KG1 (cell line): ENCODE measurements at places on chromosomes 1 and 21.

DNA sequence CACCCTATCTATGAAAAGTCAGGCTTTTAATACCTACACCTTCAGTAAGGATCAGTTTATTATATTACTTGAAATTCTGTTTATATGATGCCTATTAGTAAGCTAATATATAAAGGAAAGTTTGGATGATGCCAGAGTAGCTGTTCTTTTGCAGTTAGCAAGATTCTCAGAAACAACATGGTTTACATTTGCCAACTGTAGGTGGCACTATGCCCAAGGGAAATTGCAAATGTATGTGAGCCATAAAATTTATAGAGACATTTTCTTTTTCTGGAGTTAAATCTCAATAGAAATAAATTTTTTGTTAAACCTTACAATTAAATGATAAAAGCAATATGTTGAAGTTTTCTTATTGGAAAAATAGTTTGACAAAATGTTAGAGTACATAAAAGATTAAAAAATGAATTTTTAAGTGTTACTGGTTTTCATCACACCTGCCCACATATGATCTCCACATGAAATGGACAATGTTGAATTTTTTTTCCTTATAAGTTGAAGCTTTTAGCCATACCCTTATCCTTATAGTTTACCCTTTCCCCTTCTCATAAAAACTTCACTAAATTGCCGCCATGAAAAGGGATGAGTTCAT is 32.1 kb upstream of the EPHX4 start:
- peak; percentile 38 for DNase-seq

DNA sequence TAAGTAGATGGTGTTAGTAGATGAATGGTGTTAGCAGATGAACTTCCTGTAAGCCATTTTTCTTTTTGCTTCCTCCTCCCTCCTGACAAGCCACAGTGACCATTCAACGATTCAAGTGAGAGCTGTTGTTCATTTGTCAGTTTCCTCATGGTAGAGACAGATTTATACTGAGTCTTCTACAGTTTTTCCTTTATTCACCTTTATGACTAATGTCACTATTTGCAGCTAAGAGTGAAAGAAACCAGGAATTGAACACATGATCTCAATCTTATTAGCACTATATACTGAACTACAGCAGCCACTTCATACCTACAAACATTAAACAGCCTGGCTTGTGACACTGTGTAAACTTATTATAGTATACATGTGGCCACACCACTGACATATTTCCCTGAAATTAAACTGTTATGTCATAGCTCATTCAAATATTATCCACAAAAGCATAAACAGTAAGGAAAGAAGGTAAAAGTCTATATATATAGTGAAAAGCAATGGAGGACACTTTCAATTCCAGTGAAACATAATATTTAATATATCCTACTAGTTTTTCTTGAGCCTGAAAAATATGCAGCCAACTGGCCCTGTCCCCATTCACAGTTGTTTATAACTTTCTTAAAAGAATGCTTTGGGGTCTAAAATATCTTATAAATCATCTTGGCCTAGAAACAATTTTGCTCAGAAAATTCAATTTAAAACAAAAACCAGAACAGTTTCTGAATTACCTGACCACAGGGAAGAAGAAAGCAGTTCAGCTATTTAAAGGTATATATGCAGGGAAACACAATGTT is 566.9 kb upstream of the ZRANB2 start:
- no peak for DNase-seq

DNA sequence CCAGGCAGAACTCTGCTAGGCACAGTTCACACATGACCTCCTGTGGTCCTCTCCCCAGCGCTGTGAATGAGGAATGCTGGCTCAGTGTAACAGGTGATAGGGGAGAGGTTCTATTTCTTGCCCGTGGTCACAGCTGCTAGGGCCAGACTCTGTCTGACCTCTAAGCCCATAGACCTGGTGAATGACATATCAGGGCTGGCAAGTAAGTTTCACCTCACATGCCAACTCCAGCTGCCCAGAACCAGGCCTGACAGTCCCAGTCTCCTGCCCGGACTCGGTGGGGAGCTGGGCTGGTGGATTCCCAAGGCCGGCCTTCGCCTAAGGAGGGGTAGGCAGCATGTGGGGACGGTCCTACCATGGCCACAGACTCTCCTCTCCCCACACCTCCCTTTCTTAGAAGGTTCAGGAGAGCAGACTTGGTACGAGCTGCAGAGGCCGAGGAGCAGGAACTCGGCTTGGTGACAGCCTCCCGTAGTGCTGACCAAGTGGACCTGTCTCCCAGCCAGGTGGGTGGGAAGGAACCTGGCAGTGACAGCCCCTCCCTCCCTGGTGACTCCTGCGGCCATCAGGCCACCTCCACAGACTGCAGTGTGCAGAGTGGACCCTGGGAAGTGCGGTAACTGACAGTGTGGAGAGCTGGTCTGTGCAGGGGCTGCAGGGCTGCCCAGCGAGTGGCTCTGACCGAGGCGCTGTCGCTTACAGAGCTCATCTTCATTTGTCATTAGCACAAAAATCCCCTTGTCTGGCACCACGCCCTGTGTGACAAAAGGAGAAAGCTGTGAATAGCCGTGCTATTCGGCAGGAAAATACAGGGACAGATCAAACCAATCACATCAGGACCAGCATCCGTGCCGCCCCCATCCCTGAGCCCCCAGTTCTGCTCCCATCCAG is 74.6 kb downstream of the SCCPDH start:
- DNase-seq, result no peak

GRCh38 chr1:160446945-160447600 is 46.7 kb downstream of the VANGL2 start:
- no peak for DNase-seq

GRCh38 chr1:107135463-107135862 is 5.4 kb upstream of the NTNG1 start:
- no peak for DNase-seq

DNA sequence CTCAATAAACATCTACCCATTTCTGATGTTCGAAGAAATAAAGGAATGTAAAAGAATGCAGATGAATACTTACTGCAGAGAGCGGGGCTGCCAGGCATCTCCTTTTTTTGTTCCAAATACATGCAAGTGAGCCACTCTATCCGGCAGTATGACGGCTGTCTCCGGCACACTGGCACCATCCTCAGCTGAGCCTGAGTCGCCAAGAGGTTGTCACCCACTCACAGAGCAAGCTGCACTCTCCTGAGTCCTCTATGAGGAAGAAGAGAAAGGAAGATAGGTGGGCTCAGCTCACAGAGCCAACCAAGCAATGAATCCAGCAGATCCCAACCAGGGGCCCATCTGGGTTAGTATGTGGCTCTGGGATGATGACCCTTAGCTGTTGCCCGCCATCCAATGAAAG is 65.3 kb downstream of the CD46 start:
- no peak for DNase-seq

GRCh38 chr21:40345711-40346321 is 478.6 kb downstream of the PCP4 start:
- DNase-seq, result no peak

- DNase-seq, result no peak
Measured at GRCh38 chr1:116478621-116479020, 92.2 kb downstream of the CD58 start.

DNA sequence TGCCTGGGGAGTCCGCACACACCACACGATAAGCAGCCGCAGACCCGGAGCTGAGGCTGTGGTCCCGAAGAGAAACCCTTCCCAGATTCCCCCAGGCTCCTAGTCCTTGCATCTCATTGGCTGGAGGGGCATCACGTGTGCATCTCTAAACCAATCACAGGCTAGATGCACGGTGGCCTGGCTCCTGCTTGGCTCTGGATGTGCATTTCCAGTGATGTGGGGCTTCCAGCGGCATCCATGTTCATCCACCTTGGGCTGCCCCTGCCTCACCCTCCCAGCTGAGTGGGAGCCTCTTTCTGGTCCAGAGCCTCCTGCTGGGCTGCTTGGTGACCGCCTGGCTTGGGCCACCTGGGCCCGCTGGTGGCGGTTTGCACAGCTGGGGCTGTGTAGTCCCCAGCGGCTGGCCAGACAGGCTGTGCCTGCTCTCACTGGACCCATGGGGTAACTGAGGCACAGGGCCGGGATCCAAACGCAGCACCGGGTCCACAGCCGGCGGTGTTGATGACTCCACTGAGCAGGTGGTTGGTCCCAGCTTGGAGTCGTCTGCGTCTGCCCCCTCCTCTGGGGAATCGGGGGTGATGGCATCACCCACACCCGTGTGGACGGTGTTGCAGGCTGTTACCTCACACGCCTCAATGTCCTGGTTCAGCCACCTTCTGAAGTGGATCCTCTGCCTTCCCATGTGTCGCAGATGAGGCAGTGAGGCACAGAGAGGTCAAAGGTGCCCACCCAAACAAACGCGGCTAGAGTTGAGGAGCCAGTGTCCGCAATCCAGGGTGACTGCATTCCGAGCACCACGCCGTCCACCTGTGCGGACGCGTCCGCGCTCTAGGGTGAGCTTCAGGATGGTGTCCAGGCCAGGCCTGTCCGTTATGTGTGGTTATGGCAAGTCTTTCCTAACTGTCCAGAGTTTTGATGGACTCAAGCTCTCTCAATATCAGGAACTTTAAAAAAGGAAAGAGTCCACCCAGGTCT is 41.3 kb downstream of the COL6A1 start:
- no peak for DNase-seq
